ENCODE measurements at places on chromosomes 3 and 15.

DNA sequence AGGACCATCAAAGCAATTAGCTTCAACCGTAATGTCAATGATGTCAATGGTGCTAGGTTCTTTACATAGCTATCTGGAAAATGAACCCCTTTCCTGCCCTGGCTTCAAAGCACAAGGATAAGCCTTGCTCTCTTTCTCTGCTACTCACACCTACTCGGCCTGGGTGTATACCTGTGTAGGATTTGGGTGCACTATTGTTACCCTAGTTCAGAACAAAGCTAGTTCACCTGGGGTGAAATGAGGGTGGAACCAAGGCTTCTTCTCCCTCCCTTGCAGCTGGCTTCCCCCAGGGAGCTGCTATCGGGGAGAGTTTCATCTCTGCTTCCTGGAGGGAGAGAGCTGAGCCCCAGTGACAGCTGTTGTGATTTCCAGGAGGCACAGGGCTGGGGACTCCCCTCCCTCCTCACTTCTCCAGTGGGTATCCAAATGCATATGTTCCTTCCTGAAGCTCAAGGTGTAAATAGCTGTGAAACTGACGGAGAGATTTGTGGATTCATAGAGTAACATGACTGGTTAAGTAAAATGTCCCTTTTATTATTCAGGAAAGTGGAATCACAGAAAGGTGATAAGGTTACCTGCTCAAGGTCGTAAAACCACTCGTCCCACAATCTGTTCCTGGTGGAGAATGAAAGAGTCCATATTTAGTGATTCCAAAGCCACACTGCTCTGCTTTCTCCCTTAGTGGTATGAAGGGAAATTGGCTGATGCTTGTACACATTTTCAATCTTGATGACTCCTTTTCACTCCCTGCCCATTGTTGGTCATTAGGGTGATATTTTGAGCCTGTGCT lies 11.8 kb upstream of the C3orf70 start:
- DNase-seq = no peak

DNA sequence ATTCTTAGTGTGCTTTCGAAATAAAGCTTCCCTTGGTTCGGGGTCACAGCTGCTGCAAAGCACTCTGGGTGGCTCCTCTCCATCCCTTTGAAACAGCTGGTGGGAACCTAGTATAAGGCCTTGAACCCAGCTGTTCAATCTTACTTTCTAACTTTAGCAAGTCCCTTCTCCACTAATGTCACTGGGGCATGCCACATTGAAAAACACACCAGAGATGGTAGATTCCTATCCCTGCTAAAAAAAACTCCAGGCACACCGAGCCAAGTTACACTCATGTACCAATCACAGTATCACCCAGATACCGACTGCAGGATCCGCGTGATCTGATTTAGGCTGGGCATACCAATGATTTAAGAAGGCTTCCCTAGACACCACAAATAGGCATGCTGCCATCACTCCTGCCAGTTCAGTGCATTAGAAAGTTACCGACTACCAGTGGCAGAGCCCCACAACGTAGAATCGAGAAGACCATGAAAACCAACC lies 65.0 kb downstream of the WWTR1 start:
- DNase-seq = no peak

GRCh38 chr3:134807189-134807588 lies 12.1 kb downstream of the EPHB1 start:
- DNase-seq = no peak

DNA sequence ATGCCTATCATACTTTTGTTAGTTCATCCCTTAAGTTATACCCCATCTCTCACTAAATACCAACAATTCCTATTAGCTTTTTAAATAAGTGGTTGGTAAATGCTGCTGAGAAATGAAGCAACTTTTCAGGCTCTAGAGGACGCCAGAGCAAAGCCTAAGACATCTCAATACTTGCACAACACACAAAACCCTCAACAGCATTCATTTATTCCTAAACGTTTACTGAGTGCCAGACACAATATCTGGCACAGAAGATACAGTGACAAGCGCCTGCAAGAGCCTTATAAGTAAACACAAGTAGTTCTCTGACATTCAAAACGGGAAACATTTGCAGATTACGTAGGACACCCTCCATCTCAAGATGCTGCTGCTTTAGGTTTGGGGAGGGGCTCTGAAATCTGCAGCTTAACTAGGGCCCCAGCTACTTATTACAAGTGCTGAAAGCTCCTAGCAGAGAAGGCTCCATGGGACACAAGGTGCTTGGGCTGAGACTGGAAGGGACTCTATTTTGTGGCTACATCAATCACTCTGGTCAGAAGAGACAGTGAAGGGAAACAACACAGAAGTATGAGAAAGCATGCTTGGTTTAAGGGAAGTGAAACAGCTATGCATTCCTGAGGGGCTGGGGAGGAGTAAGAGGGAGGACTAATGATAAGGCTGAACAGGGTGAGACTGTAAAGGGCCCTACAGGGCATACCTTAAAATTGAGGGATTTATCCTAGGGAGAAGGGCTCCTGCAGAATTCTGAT lies 311.3 kb downstream of the PLCL2 start:
- DNase-seq = no peak

DNA sequence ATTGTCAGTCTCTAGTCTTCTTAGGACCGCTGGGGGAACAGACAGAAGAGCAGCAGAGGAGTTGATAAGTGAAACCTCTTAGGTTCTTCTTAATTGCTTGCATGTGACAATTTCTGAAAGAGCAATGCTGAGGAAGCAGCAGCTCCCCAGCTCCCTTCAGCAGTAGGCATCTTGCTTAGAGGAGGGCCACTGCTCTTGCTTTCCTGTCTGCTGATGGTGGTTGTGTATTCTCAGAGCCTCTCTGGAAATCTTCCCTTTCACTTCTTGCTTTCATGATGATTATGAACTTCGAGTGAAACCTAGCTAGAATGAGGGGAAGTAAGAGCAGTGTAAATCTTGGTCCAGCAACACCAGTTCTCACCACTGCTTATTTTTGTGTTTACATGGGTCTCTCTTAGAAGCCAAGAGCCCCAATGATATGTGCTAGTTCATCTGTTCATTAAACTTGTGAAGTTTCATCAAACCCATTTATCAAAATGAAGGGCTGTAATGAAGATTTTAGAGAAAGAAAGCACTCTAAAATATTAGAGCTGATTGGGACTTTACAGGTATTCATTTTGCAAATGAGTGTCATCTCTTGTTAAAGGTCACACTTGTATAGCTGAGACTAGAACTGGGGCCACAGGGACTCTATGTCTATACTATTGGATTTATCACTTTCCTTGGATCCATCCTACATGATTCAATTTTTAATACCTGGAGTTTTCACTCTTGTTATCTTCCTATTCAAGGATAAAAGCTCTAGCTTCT lies 246.7 kb downstream of the LPP start:
- no peak for DNase-seq

Data from ureter (tissue), 1 donor.